Testis (tissue), 5 donors: ENCODE measurements at places on chromosomes 7 and 10. TPM values are rescaled to one million over a fixed set of nuclear protein-coding genes. Genes with fewer than 3 reads are reported as not detected.

- DNase-seq: peak; percentile 22
Observed at GRCh38 chr10:3512263-3512662, 272.7 kb downstream of the KLF6 start.

GRCh38 chr10:94219829-94220228 lies 142.9 kb downstream of the NOC3L start:
- no peak for DNase-seq

DNA sequence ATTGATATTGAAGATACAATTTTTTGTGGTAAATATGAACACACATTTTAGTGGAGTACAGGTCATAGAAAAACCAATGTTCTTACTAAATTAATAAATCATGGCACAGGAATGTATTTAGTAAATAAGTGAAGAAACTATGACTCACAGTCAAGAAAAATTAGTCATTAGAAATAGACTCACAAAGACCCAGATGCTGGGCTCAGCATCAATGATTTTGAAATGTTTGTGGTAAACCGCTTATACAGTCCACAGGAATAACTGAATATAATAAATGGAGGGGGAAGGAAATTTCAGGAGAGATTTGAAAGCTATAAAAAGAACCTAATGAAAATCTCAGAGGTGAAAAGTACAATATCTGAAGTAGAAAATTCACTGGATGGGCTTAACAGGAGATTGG lies 138.3 kb upstream of the ADCY1 start:
- no peak for DNase-seq

- DNase-seq: no peak
Observed at GRCh38 chr10:1369665-1370064, 313.5 kb downstream of the WDR37 start.

- DNase-seq: no peak
Observed at GRCh38 chr7:134030460-134030865, 96.7 kb upstream of the LRGUK start.

GRCh38 chr10:20945546-20946332 lies 48.6 kb upstream of the NEBL start:
- DNase-seq: no peak

DNA sequence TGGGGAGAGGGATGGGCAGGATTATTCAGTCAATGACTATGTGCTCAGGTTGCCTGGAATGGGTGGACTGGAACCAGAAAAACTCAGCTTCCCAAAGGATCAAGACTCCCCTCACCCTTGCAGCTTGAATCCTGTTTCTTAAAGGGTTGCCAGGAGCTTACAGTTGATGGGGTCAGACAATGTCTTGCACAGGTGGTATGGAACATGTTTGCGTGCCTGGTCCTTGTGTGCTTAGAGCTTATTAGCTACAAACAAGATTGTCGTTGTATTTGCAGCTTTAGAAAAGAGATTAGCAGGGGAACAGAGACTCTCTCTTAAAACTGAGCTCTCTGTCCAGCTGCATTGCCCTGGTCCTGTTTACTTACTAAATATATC lies 56.9 kb downstream of the PRR15 start:
- no peak for DNase-seq

GRCh38 chr10:48608279-48608681 lies 3.4 kb upstream of the ARHGAP22 start:
- DNase-seq: peak; percentile 43

DNA sequence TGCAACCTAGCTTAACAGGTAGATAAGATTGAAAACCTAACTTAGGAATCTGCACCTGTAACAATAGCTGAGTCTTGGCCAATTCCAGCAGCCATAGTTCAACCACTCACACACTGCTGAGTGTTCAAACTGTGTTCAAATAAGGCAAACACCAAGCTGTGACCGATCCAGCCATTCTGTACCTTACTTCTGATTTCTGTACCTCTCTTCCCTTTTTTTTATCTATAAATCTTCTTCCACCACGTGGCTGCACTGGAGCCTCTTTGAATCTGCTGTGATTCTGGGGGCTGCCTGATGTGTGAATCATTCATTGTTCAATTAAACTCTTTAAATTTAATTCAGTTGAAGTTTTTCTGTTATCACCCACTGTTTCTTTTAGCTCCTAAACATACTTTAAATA lies 15.7 kb upstream of the FOXL3 start:
- DNase-seq: no peak

VSIR gene
- polyA plus RNA-seq: 54.4 TPM

GRCh38 chr7:118057404-118057803 lies 126.6 kb upstream of the LSM8 start:
- no peak for DNase-seq

DNA sequence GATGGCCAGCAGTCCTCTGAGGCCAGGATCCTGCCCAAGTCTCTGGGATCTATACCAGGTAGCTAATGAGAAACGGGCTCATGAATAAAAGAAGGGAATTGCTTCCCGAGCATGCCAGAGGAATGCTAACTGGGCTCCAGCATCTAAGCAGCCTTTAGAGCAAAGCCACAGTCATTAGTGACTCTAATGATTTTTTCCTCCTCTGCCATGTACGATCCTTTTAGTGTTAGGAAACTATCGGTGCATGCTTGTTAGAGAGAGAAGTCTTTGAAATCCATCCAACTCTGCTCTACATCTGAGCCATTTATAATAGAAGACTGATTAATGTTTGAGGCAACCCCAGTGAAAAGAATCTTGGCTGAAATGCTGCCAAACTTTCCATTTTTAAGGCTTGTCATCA lies 124.9 kb upstream of the TCERG1L start:
- no peak for DNase-seq

GRCh38 chr10:93436591-93437085 lies 45.5 kb downstream of the MYOF start:
- DNase-seq: peak; percentile 65

DNA sequence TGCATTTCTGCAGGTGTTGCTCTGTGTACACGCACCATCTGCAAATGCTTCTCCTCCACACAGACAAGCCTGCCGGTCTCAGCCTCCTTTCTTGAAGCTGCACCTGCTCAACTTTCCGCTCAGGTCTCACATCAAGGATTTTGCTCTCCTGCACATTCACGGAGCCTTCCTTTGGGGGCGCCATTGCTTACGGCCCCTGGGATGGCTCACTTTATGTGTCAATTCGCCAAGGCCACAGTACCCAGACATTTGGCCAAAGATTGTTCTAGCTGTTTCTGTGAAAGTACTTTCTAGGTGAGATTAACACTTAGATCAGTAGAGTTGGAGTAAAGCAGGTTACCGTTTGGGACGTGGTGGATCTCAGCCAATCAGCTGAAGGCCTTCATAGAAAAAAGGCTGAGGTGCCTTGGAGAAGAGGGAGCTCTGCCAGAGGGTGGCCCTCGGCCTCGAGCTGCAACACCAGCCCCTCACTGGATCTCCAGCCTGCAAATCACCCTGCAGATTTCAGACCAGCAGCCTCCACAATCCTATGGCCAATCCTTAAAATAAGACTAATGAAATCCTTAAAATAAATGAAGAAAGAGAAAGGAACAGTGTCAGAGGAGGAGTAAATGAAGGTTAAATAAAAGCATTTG lies 39.9 kb upstream of the PPP2R2D start:
- no peak for DNase-seq

DNA sequence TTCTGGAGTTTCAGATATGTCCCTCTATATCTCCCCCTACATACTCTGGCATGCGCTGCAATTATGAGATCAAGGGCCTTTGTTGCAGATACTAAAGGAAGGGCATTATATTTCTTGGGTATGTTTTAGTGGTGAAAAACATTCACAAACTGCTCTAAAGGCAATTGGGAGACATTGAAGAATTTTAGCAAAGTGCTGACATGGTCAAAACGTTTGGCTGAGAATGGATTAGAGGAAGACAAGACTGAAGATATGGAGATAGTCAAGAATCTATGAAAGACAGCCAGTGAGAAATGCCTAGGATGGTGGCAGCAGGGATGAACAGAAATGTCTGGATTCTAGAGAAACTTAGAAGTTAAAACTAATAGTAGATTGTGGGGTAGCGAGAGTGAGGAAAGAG lies 104.5 kb upstream of the CABCOCO1 start:
- DNase-seq: no peak

TMEM26 gene
- 13.6 TPM for polyA plus RNA-seq

DNA sequence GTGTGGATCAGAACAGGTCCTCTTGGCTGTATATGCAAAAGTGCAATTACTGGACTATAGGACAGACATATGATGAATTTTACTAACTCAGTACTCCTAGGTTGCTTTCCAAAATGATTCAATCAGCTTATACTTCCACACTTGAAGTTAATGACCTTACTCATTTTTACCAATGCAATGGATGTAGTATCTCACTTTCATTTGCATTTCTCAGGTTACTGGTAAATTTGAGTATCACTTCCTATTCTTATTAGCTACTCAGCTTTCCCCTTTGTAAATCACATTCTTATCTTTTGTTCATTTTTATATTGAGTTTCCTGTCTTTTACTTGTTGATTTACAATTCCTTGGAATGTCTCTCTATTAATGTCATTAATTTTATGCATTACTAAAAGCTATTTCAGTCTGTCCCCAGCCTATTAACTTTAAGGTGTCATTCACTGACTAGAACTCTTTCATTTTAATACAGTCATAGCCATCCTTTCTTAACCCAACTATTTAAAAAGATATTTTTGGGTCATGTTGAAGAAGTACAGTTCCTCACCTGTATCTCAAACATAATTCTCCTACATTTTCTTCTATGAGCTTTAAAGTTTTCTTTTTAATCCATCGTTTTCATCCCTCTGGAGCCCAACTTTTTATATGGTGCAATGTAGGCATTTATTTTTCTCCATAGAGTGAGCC lies 88.6 kb downstream of the VIM start:
- DNase-seq: no peak

DNA sequence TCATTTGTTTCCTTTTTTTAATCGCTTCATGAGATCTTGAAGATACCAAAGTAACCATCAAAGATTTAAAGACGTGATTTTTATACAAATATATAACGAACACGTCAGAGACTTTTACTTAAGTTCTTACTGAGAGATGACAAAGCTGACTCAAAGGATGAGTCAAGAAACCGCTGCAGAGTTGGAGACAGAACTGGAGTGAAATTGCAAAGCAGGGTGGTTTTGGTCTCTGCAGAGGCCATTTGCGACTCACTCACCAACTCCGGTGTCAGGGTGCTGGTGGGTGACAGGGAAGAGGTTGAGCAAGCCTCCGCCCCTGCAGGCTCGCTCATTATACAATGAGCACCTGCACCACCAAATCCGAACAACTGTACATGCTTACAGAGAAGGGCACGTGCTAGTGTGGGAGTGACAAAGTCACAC lies 75.2 kb downstream of the DNAJB6 start:
- no peak for DNase-seq

DNA sequence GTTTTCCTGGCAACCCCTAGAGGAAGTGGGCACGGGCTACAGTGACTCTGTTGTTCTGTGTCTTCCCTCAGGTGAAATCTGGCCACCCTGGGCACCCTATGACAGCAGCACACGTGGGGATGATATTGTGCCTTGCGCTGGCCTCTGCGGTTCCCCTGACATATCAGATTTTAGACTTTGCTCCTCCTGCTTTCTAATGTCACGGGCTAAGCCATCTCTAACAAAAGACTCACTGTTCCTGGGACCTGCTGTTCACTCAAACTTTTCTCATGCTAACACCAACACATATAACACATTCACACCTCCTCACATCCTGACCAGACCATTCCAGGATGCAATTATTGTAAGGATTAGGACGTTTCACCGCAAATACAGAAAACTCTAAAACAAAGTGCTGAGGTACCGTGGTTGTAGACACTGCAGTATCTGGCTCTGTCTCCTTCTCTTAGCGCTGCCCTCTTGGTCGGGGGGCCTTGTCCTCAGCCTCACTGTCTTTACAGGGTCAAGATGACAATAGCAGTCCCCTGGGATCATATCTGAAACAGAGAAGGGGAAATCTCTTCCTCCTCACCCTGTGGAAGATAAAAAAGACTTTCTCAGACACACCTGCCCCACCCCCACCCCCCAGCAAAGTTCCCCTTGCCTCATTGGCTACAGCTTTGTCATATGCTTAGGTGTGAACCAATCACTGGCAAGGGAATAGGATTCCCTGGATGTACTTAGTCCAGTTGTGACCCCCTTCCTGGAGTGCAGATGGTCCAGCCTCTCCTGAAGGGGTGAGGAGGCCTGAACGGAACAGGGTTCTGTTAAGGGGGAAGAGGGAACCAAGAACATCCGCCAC lies 14.1 kb downstream of the CHN2 start:
- no peak for DNase-seq

- no peak for DNase-seq
Observed at GRCh38 chr10:78165617-78166016, 132.0 kb downstream of the RPS24 start.

DNA sequence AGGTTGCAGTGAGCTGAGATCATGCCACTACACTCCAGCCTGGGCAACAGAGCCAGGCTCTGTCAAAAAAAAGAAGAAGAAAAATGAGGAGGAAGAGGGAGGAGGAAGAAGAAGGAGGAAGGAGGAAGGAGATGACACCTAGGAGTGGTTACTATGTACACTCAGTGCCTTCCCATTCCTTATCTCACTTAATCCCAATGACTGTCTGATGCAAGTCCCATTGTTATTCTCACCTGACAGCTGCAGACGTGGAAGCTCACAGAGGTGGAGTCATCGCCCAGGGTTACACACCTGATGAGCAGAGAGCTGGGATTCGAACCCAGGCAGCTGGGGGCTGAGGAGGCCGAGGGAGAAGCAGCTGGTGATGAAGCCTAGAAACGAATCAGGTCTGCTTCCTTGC lies 258.8 kb downstream of the SNX10 start:
- DNase-seq: no peak

DNA sequence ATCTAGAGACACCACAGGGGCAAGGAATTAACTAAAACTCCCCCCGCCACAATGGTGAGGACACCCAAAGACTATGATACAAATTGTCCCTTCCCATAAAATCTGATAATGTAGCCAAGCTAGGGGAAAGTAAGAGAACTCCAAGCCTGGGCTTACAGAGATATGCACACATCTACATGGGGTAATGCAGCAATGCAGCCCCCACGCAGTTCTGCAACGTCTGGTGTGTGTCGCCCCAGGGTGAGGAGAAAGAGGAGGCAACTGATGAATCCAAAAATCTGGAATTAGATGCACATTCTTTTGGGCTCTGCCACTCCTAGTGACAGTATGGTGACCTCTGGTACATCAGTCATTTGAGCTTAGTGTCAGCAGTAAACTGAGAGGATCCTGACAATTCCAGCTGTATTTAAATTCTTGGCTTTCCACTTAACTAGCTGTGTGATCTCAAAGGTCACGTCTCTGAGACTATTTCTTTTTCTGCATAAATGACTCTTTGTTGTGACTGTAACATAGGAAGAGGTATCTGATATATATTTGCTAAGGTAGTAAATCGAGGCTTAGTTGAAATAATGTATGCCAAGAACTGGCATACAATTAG lies 51.5 kb downstream of the PIP4K2A start:
- DNase-seq: no peak

- DNase-seq: no peak
Observed at GRCh38 chr10:62772186-62772974, 32.1 kb upstream of the ADO start.

GRCh38 chr7:136293841-136294391 lies 316.8 kb upstream of the MTPN start:
- no peak for DNase-seq

BLNK gene
- 4.5 TPM for polyA plus RNA-seq

- no peak for DNase-seq
Observed at GRCh38 chr7:50640779-50641178, 75.6 kb upstream of the DDC start.
